ENCODE measurements at places on chromosomes 16 and 17.

DNA sequence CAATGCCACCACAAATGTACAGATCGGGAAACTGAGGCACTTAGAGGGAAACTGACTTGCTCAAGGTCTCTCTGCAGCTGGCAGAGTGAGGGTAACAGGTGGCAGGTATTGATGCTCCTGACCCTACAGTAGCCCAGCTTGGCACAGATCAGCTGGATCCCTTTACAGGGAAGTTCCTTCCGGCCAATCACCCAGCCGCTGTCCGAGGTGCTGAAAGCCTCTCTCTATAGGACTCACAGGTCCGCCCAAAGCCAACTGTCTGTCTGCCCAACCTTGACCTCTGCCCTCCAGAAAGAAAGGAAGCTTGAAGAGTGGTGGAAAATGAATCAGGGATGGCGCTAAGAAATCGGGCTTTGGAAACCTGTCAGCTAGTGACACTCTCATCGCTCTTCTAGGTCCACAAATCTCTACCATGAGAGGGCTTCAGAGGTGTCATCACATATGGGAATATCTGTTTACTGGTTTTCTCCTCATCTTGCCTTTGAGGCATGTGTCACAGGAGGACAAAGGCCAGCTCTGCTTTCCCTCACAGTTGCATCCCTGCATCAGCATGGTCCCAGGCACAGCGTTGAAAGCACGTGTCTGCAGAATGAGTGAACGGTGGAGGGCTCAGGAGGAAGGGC is 246.2 kb downstream of the KATNIP start:
- DNase-seq, result no peak

GRCh38 chr16:83968306-83968851 is 335 bp downstream of the NECAB2 start:
- DNase-seq, result no peak

GRCh38 chr17:43079641-43080302 is 45.4 kb downstream of the BRCA1 start:
- no peak for DNase-seq

- DNase-seq, result no peak
Measured at GRCh38 chr17:1035546-1036170, 38.7 kb downstream of the TIMM22 start.

DNA sequence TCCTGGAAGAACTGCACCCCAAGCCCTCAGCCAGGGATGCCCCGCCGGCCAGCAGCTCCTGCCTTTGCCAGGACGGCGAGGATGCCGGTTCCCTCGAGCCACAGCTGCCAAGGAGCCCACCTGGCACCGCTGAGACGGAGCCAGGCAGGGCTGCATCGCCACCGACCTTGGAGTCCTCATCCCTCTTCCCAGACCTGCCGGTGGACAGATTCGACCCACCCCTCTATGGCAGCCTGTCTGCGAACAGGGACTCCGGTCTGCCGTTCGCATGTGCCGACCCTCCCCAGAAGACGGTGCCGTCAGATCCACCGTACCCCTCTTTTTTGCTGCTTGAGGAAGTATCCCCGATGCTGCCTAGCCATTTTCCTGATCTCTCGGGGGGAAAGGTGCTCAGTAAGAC is 21.4 kb upstream of the ZFPM1 start:
- DNase-seq, result no peak

- DNase-seq, result no peak
Measured at GRCh38 chr17:77180503-77181357, 40.0 kb downstream of the SEC14L1 start.

DNA sequence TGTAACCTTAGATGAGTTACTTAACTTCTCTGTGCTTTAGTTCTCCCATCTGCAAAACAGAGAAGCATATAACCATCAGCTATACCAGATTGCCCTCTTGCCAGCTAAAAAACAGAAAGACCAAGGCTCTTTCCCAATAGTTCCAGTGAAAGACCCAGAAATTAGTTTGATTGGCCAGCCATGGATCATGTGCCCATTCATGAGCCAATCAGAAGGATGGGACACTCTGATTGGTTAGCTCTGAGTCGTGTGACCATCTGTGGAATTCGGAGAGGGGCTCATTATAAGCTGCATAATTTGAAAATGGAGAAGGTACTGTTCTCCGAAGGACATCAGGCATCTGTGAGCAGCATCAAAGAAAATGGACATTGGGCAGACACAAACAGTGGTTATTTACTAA is 155.2 kb downstream of the ABCC12 start:
- DNase-seq, result no peak

DNA sequence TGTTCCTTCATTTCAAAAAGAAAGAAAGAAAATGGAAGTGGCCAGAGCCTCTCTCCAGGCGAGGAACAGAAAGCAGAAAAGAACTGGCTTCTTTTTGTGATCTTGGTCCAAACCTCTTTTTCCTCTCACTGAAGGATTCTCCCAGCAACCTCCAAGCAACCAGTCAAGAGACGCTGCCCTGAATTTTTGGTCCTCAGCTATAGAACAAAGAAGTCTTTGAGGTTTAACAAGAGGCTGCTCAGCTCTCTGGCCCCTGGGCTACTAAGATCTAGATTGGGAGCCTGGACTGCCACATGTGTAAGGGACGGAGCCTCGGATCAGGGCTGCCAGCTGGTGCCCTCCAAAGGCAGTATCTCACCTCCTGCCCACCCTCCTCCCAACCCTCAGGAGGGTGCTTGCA is 62.6 kb downstream of the AXIN2 start:
- DNase-seq, result no peak

GRCh38 chr17:39653662-39654331 is 11.4 kb upstream of the TCAP start:
- no peak for DNase-seq

GRCh38 chr16:2468233-2468724 is 2.8 kb upstream of the NTN3 start:
- no peak for DNase-seq

DNA sequence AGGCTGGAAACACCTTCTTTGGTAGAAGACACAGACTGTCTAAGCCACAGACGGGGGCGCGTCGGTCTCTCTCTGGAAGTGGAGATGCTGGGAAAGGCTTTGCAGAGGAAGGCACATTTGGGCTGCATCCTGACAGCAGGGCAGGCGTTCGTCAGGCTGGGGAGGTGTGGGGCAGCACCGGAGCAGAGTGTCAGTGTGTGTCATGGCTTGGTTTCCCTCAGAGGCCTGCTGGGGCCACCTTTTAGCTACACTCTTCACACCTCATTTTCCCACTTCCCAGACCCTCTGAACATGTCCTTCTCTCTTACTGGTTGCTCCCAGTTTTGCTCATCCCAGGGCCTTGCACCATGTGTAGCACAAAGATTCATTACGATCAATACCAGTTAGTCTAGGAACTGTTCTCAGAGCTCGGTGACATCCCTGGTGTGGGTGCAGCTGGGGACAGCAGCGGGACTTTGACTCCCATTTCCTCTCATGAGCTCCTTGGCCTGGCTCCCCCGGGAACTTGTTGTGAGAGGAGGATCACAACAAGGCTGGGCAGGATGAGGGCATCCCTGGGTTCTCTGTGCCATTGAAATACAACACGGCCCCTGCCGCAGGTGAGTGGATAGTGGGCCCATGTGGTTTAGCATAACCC is 33.1 kb downstream of the SMARCE1 start:
- DNase-seq, result no peak

GRCh38 chr16:20844054-20844453 is 37.7 kb downstream of the REXO5 start:
- no peak for DNase-seq

- no peak for DNase-seq
Measured at GRCh38 chr16:67993207-67994039, 5.9 kb downstream of the DPEP2 start.

- no peak for DNase-seq
Measured at GRCh38 chr16:51374346-51374745, 223.3 kb upstream of the SALL1 start.

DNA sequence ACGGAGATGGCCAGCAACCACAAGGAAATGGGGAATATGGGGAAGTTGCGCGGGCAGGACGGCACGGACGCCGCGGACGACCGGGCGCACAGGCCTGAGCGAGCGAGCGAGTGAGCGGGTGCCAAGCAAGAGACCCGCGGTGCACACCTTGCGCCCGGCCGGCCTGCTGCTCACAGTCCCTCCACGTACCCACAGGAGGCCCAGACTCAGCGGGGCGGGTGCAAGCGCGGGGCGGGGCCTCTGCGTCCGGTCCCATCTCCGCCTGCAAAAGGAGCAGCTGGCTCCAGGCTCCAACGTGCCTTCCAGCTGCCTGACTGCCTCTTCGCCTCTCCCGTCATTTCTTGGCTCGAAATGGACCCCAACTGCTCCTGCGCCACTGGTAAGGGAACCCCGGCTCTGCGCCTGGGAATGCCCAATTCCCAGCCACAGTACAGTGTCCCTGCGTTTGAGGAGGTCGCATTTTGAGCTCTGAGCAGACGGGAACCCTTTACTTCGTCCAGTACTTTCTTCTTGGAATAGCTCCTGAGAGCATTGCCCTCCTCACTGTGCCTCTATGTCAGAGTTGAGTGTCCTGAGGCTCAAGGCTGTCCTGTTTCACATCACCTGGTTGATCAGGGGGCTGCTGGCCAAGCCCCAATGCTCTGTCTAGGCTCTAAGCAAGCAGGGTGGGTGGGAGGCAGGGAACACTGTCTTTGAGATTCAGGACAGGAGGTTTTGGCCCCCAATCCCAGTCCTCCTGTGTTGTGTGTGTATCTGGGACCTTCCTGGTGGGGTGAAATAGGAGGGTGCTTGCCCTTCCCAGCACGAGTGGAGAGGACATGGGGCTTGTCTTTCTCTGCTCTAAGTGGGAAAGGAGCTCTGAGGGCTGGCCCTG is 8.1 kb upstream of the MT1E start:
- no peak for DNase-seq

DNA sequence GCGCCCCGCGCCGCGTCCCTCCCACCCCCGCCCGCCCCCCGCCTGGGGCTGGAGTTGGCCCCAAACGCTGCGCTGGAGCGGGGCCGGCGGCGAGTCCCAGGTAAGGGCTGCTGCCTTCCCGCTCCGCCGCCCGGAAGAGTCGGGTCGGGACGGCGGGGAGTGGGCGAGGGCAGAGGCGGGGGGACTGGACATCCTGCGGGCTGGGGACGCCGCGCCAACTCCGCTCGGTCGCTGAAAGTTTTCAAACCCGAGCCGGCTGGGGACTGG is 469 bp downstream of the GPRC5C start:
- no peak for DNase-seq

DNA sequence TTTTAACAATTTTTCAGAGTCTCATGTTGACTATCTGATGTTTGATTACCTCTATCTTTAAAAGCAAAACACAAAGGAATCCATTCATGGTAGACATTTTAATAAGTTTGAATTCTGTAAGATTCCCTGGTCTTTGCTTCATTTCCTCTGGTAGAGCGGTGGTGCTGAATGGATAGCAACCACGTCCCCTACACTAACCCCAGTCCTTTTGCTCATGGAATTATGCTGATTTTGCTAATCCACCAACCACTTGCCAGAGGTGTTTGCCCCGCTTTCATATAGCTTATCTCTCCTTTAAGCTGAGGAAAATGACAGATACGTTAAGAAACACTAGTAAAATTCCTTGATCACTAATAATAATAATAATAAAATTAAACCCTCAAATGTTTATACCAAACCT is 9.5 kb downstream of the KCNJ16 start:
- no peak for DNase-seq

DNA sequence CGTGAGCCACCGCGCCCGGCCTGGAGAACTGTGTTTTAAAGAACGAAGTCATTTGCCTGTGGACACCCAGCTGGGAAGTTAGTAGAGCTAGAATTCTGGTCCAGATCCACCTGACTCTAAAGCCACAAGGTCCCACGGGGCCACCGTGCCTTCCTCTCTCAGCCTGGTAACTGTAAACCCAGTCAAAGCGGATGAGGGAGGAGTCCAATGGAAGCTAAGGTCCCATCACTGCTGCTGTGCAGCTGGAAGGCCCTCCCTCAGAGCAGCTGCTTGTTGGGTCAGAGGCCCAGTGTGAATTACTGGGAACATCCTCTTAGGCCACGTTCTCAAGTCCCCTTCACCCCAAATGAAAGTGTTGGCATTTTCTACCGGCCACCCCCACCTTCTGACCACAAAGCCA is 48.8 kb upstream of the CACNG5 start:
- DNase-seq, result no peak

GRCh38 chr17:47850692-47851573 is at the start of gene SP6:
SP6 (minus strand) TSS chr17:47851163; CDS start chr17:47848429, 2,734 bp downstream.
- no peak for DNase-seq

GRCh38 chr16:69465083-69465721 is 40.8 kb downstream of the CYB5B start:
- no peak for DNase-seq

- DNase-seq, result no peak
Measured at GRCh38 chr16:74605332-74605731, 1.6 kb downstream of the GLG1 start.

DNA sequence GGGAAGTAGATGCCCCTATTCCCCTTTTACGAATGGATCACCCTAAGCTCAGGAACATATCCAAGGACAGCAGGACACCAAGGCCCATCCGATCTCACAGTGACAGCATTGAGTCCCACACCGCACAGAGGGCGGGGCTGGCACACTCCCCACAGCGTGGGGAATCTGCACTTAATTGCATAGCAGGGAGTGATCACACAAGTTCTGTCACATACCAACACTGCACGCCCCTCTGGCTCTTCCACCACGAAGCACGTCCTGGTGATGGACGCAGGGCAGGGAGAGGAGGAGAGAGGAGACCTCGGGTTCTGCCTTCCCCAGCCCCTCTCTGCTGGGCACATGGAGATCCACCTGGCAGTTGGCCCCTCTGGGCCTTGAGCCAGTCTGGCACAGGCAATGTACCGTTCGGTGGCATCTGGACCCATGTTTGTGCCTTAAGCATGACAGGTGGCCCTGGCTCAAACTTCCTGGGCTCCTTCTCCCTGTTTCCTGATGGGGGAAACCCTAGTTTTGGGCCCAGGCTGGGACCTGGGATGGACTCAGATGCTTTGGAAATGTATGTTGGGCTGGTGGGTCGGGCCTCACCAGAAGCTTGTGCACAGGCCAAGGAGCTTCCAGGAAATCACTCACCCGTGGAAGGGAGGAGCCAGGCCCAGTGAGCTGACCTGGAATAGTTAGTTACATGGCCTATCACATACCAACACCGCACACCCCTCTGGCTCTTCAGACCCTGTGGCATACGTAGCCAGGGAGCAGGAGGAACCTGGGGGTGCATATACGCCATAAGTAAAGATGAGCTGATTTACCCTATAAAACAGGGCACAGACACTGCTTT is 35.1 kb upstream of the CREBBP start:
- DNase-seq, result no peak

- no peak for DNase-seq
Measured at GRCh38 chr17:39001703-39002637, 34.8 kb upstream of the FBXO47 start.

DNA sequence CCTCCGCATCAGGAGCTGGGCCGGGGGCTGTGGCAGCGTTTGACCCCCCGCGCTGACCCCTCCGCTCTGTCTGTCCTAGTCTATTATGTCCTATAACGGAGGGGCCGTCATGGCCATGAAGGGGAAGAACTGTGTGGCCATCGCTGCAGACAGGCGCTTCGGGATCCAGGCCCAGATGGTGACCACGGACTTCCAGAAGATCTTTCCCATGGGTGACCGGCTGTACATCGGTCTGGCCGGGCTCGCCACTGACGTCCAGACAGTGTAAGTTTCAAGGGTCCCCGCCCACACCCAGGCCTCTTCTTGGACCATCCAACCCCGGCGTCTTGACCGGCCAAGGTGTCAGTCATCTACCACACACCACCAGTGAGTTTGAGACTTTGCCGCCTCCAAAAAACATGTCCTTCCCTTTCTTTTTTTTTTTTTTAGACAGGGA is 548 bp downstream of the PSMB3 start:
- DNase-seq, result no peak

- DNase-seq, result no peak
Measured at GRCh38 chr17:49316889-49317675, 45.0 kb downstream of the ZNF652 start.

GRCh38 chr17:16286947-16287562 is 66.2 kb downstream of the CENPV start:
- DNase-seq, result no peak

- no peak for DNase-seq
Measured at GRCh38 chr17:83057397-83057761, 22.0 kb upstream of the METRNL start.

Data from vagina (tissue), 2 donors.